ENCODE measurements at places on chromosomes 7 and 10.

- no peak for DNase-seq
Measured at GRCh38 chr7:91285696-91286355, 21.6 kb downstream of the FZD1 start.

GRCh38 chr10:119090026-119090795 is 9.6 kb upstream of the EIF3A start:
- no peak for DNase-seq

DNA sequence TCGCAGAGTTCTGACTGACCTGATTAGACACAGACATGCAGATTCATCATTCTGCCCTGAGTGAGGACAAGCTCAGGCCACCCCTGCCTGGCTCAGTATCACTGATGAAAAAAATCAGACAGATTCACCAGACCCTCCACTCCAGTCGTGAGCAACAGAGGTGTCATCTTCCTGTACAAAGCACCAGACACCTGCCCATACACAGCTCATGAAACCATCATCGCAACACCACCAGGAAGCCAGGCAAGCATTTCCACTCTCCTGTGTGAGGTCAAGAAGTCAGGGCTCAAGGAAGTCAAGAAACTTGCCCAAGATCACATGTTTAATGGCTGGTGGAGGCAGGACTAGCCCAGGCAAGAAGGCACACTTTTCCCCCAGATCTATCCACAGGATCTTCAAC is 163.0 kb downstream of the CALN1 start:
- no peak for DNase-seq

GRCh38 chr10:4650582-4650981 is 175.4 kb upstream of the AKR1E2 start:
- DNase-seq: no peak

DNA sequence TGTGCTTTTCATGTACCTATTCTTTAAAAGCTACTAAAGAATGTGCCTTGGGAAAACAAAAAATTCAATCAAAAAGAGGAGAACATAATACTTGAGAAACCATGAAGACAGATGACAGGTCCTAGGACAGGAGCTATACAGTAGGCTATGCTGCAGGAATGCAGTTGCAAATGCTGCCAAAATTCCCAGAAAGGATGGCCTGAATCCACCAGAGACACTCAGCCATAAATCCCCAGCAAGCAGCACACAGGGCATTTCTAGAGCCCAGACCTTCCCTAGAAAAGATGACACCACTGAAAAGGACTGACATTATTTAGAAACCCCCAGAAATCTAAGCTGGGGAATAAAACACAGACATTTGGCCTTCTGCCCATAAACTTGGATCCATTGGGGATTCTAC is 237.3 kb downstream of the C7orf25 start:
- no peak for DNase-seq

DNA sequence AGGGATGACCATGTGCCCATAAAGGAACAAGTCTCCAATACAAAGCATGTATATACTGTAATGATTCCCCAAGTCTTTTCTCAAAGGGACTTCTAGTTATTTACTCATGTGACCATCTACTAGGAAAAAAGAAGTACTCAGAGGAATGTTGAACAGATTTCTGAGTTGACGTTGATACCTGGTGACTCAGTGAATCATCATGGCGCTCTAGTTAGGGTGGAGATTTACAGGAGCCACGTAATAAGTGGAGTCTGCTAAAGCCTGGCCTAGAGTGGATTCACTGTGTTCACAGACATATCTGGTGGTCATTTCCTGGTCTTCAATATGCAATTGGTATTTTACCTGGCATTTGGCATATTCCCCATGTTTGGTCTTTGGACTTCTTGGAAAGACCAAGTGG is 302.2 kb upstream of the CACNA2D1 start:
- DNase-seq: no peak

- no peak for DNase-seq
Measured at GRCh38 chr10:15485684-15486316, 114.7 kb upstream of the FAM171A1 start.

GRCh38 chr10:125768219-125768855 is 7.3 kb downstream of the MMP21 start:
- DNase-seq: no peak

DNA sequence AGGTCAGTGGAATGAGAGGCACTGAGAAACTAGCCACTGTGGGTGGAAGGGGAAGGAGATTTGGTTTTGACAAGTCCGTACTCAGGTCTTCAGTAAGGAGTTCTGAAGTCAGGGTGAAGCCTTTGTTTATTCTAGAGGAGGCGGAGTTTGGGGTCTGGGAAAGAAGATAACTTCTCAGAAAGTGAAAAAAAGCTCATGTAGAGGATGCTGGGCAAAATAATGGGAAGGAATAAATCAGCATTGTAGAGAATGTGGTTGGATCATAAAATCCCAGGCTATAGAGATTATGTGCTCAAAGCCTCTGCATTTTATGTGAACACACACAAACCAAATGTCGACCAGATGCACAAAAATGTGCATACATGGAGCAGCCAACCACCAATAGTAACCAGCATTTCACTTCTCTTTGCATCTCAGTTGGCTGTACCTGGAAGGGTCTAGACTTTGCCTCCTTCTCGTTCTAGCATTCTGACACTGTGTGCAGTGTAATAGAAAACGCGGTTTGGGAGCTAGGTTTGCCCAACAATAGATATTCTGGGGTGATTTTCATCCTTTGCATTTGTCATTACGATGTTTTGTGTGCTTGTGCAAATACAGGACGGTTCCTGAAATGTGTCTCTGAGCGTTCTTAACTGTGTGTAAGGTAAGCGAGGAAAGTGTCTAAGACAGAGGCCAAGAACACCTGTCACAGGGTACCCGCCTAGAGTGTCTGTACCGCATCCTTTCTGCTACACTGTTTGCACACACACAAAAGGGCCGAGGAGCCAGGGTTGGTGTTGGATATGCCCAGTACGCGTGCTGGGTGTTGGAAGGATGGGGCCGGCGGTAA is 603 bp upstream of the HECW1 start:
- DNase-seq: no peak

DNA sequence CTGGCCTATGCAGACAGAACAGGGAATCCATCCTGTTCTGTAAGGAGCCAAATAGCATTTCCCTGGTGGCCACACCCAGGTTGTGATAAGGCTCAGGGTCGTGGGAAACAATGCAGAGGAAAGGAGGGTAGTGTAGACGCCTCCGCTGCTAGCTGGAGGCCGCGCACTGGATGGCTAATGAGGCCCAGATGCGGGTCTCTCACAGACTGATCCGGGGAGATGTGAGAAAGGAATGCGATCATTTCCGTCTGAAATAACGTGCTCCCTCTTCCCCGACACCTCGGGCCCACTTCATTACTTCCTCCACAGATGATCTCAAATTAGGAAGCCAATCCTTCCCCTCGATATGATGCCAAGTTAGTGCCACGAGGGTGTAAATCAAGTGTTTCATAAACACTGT is 203.3 kb downstream of the TAX1BP1 start:
- DNase-seq: no peak

GRCh38 chr10:29701306-29701705 is 66.5 kb upstream of the SVIL start:
- DNase-seq: no peak

GRCh38 chr10:12484941-12485805 is 135.8 kb downstream of the CAMK1D start:
- DNase-seq: peak; percentile 3

DNA sequence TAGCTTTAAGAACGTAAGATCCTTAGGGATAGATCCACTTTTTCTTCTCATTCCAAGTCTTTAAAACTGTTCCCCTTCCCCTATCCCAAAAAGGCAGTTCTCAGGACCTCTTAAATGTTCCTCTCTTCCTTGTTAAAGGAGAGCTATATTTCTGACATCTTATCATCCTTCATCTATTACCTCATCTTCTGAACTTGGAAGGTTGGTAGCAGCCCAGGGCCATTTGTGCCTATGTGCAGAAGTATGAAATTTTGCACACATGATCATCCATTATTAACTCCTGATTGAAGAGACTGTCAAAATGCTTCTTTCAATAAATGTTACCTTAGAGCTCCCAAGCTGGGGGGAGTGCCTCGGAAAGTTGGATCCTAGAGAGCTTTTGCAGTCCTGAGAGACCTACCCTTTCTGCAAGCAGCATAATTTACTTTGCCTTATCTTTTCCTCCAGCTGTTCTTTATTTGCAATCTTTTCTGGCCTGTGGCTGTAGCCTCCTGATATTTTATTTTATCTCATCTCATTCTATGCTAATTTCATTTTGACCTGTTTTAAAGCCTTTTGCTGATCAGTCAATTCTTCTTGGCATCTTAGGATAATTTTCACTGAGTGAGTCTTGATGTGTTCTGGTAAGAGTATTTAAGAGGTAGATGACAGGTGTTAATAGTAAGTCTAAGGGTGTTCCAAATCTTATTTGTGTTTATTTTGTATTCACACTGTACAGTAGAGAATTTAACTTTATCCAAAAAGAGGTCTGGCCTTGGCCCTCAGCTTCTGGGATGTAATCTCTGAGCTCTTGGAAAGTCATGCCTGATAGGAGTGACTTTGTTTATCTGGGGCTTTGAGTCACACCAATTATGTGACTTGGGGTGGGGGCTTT is 135.0 kb upstream of the PDLIM1 start:
- DNase-seq: no peak

GRCh38 chr7:67916571-67917436 is 920.2 kb downstream of the TYW1 start:
- DNase-seq: no peak
